ENCODE measurements at places on chromosomes 6 and 20. TPM values are rescaled to one million over a fixed set of nuclear protein-coding genes. Genes with fewer than 3 reads are reported as not detected.

OSER1 gene
- 47.7 TPM for total RNA-seq

RIN2 gene
- total RNA-seq: 139 TPM

GMPR gene
- total RNA-seq: 37.9 TPM

PTCHD4 gene
- 0.88 TPM for total RNA-seq

GRM4 gene
- total RNA-seq: not detected

NINL gene
- 13.3 TPM for total RNA-seq

TRIM27 gene
- 65.1 TPM for total RNA-seq

HLA-DRB5 gene
- total RNA-seq: not detected
